Stimulated activated effector memory CD8-positive, alpha-beta T cell treated with anti-CD3 and anti-CD28 coated beads, Interleukin-12 subunit alpha, Interleukin-12 subunit beta, amount 100 ng/mL, for 72 hours (primary cell): ENCODE measurements at places on chromosomes 3 and 15.

DNA sequence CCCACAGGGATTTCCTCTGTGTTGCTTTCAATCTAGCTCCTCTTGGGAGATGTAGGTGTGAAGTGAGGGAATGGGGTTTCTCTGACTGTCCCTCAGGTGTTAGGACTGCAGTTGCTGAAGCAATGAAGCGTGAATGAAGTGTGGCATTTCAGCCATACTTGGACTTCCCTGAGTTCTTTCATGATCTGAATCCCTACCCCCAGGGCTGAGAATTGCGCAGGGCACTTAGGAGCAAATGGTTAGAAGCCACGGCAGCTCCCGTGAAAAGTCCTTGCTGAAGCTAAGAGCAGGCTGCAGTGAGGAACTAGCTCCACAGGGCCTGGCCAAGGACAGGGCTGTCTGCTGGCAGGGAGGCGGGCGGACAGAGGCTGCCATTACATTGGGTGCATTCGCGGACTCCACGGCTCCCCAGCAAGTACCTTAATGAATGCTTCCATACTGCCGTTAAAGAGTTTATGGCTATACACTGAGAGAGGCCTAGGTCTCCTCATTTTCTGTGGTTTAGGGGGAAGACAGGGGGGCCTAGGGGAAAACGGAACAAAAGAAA lies 69.0 kb upstream of the RAD18 start:
- no peak for DNase-seq

DNA sequence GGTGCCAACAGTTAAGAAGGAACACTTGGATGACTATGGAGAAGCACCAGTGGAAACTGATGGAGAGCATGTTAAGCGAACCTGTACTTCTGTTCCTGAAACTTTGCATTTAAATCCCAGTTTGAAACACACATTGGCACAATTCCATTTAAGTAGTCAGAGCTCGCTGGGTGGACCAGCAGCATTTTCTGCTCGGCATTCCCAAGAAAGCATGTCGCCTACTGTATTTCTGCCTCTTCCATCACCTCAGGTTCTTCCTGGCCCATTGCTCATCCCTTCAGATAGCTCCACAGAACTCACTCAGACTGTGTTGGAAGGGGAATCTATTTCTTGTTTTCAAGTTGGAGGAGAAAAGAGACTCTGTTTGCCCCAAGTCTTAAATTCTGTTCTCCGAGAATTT lies 3.0 kb downstream of the SKIL start:
- no peak for DNase-seq

DNA sequence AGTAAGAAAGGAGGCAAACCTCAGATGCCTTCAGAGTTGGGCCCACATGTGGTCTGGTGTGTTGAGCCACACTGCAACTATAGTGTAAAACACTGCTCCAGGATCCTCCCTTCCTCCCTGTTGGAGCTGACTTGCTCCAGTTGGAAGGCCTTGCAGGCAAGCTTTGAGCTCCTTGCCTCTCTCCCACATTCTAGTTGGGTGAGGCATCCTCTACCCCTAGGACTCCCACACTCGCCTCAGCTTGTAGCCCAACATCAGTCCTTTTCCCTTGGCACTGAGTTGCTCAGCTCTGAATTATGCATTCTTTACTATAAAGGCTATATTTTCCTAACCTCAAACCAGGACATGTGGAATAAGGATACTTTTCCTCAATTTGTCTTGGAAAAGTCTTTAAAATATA lies 143.9 kb downstream of the NECTIN3 start:
- DNase-seq, result no peak

DNA sequence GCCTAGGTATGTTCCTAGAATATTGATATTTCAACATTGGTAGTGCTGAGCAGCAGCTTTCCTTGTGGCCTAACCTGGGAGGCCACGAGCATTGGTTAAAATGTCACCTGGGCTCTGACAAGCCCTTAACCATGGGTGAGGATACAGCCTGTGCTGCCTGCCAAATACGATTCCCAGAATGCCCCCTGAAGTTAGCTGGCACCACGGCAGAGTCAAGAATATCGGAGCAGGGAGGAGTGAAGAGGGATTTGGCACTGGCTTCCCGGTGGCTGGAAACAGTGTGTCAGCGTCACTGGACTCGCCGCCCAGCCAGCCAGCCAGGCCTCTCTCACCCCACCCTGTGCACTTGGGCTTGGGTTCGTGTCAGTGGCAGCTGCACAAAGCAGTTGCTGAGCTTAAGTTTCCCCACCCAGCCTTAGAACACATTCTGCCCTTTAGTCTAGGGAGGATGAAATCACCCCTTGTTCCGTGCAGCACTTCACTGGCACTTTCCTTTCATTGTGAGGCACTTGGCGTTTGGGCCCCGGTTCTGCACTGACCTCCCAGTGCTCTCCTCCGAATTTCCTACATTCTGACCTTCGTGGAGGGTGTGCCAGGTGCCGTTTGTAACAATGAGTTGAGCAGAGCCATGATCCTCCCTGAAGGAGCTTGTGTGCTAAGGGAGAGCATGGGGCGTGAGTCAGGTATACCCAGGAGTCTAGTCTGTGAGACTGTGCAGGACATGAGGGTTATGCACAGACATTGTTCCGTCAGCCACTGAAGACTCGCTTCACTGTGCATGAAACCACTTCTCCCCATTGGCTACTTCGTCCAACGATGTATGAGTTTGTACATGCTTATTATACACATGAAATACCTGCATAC lies 152.8 kb upstream of the BHLHE40 start:
- no peak for DNase-seq

DNA sequence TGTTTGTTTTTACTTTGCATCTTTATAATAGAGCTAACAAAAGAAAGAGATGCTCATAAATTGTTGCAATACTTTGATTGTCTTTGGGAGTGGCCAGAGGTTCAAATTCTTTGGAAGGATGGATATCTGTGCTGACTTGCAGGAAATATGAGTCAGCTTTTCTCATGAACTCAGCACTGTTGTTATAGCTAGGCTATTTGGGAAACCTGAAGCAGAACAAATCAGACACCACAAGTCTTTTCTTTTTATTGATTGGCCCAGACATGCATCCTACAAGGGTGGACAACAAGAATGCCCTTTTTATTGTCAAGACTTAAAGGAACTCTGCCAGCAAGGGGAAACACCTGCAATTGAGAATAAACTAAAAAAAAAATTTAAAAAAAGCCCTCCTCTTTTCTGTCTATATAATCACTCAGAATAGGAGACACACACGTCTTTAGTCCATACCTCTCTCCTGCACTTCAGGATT lies 4.6 kb upstream of the DENND4A start:
- no peak for DNase-seq

GRCh38 chr15:28110481-28110881 lies 11.4 kb upstream of the OCA2 start:
- DNase-seq, result no peak

- DNase-seq, result no peak
These were observed 43.7 kb downstream of the ZDHHC3 start for GRCh38 chr3:44932271-44932670.

GRCh38 chr15:60649845-60650548 lies 171.1 kb upstream of the ICE2 start:
- peak; percentile 62 for DNase-seq

GRCh38 chr3:50212502-50212901 lies 7.4 kb downstream of the SLC38A3 start:
- no peak for DNase-seq

DNA sequence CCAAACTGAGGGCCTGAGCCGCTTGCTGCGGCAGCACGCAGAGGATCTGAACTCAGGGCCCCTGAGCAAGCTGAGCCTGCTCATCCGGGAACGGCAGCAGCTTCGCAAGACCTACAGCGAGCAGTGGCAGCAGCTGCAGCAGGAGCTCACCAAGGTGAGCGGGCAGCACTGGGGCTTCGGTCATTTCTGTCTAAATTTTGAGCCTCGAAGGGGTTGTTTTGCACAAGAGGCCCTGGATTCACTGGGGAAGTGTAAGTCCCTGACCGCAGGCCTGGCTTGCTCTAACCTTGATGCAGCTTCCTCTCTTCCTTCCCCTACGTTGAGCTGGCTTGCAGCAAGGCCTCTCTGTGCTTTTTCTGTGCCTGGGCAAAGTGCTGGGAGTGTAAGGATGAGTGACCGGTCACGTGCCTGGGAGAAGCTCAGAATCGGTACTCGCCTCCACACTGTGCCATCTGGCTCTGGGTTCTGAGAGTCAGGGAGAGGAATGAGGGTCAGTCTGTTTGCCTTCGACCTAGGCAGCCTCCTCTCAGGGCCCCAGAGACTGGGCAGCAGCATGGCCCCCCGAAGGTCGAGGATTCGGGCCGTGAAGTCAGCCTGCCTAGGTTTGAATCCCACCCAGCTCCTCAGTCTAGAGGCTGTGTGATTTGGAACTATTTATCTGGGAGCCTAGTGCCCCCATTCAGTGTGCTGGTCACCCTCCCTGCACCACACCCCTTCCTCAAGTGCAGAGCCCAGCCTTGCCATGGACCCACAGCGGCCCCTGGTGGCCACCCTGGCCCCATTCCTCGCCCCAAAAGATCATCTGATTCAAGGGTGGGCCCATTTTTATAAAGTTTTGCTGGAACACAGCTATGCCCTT lies 1.4 kb downstream of the FES start:
- DNase-seq, result peak; percentile 90

GRCh38 chr3:49132437-49133225 lies at the start of gene LAMB2:
Gene LAMB2, minus strand, starts transcription at chr3:49133050. Its CDS starts 183 bp downstream, at chr3:49132867.
- DNase-seq, result no peak

GRCh38 chr15:78440375-78441373 lies 2.7 kb downstream of the IREB2 start:
- no peak for DNase-seq
